Activated CD4-positive, alpha-beta memory T cell treated with anti-CD3 and anti-CD28 coated beads, Interleukin-2, amount 10 ng/mL, durations not matched to agents 7 days and 5 days (primary cell): ENCODE measurements at places on chromosomes 2 and 18.
A peak's percentile ranks its signal among the peaks of the same experiment; 100 is the strongest.

DNA sequence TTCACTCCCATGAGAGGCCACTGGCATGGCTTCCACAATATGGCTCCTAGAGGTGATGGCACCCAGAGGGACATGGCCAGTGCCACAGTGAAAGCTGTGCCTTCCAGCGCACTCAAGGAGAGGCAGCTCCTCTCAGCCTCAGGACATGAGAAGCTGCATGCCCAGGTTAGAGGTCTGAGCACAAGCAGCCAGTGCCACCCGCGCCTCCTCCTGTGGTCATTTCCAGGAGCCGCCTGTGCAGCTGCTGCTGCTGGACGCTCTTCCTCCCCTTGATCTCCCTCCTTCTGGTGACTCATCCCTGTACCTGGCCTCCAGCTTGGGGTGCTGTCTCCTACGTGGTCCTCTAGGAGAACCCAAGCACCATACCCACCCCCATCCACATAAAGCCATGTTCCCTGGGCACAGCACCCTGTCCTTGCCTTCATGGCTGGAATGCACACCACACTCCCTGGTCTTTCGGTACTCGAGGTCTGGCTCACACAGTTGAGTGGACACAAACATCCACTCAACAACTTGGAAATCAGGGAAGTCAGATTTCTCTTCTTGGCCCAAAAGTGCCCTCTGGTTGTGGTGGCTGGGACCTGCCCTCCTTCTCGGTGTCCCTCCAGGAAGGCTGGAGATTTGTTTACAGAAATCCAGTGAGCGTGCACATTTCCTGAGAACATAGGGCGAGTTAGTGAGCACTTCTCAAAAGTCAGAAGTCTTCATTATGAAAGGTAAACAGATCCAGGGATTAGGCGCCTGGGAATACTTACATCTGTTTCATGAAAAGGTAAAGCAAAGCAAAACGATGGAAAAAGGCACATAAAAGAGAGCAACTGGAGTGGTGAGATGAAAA, 96.7 kb downstream of the EIPR1 start:
- DNase-seq = no peak

DNA sequence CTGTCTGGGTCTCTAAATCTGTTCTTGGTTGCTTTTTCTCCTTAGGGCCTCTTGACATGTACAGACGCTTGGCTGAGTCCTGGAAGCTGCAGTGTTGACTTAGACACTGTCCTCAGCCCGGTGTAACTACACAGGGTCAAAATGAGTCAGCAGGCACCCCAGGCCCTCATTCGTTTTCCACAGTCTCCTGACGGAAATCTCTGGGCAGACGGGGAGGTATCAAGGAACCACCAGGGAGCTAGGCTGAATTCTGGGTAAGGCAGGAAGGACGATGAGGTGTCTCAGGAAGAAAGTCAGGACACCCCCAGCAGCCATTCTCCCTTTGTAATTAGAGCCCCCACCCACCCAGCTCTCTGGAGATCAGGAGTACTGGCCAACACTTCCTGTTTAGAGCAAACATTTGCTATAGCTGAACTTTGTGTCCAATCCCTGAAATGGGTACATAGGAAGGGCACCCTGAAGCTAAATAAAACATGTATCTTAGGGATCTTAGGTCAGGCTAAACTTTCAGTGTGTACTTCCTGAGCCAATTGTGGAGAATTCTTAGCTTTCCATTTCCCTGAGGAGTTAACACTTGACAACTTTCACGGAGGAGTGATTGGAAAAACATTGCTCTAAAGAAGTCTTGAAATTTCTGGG, 23.9 kb upstream of the EPAS1 start:
- DNase-seq = no peak

- DNase-seq = no peak
Measured at GRCh38 chr2:195468771-195469170, 188.3 kb upstream of the SLC39A10 start.

DNA sequence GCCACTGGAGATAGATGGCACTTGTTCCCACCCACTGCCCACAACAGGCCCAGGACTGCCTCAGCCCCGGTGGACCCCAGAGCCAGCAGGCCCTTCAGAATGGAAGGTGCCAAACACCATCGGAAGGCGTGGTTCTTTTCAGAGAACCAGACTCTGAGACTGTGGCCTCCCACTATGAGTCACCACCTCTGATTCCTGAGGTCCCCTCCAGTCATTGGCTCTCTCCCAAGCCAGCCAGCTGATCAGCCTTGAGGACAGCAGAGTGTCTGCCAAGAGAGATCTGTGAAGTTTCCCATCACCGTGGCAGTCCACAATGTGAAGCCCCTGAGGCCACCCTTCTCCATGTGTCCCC, 10.4 kb upstream of the MAP3K2 start:
- DNase-seq = peak; percentile 72

GRCh38 chr2:3712831-3713503, 9.6 kb downstream of the DCDC2C start:
- no peak for DNase-seq

- DNase-seq = no peak
Measured at GRCh38 chr2:133737242-133737993, 169.2 kb upstream of the NCKAP5 start.

GRCh38 chr2:205579335-205579734, 103.0 kb upstream of the NRP2 start:
- DNase-seq = no peak

- DNase-seq = no peak
Measured at GRCh38 chr2:163551616-163552373, 184.0 kb downstream of the FIGN start.

- no peak for DNase-seq
Measured at GRCh38 chr2:194562329-194562728, 1094.7 kb upstream of the SLC39A10 start.

DNA sequence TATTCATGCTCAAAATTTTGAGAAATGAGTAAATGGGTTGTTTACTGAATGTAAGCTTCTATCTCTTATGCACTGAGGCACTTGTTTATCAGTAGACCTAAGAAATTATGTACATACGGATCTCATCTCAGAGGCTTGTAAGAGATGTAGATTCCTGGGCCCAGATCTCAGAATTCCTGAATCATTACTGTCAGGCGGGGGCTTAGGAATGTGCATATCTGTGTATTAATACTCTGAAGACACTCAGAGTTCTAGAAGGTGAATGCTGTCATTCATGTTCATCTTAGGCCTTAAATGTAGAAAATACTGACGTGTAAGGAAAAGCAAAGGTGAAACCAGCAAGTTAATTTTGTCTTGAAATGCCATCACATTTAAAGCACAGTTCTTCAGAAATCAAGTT, 169.6 kb downstream of the FMNL2 start:
- DNase-seq = no peak

GRCh38 chr2:235940330-235940729, 227.9 kb downstream of the GBX2 start:
- no peak for DNase-seq

DNA sequence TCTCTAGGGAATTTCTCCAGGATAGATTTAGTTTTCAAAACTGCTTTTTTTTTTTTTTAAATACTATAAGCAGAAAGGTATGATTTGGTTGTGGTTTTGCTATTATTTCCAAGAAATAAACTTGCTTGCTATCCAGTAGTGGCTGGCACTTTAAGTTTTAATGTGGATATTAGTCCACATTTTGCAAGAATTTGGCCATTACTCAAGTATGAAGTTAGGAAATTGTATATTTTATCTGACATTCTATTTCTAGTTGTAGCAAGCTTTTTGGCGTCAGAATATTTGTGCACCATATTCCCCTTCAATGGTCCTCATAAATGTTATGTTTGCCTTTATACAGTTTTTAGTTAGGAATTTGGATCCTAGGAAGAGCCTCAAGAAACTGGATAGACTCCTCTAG, 226.3 kb downstream of the ZNF521 start:
- DNase-seq = no peak
